ENCODE measurements at places on chromosomes 7 and 10. TPM values are rescaled to one million over a fixed set of nuclear protein-coding genes. Genes with fewer than 3 reads are reported as not detected.

The ITPRID1 gene
- total RNA-seq = not detected

The APBB1IP gene
- total RNA-seq = 99.8 TPM

The KCND2 gene
- not detected for total RNA-seq

The SPDYE2B gene
- not detected for total RNA-seq

The RADIL gene
- not detected for total RNA-seq

The WDR91 gene
- total RNA-seq = 47.0 TPM

The ODAD2 gene
- not detected for total RNA-seq

The ASB10 gene
- total RNA-seq = not detected

The LRIT1 gene
- total RNA-seq = not detected
